ENCODE measurements at places on chromosomes 12 and 14.

DNA sequence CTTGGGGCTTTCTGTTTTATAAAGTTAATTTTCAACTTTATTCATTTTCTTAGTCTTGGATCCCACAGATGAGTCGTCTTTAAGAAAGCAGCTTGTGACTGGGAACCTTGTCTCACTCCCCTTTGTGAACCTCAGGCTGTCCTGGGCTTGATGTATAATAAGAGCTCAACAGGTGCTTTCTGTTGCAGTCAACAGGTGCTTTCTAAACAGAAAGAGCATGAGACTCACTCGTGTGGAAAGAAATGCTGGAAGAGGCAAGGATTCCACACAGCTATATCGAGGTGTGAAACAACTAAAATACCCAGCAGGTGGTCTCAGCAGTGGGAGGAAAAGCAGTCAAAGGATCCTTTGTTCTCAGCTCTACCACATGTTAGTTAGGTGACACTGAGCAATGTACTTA is 398.9 kb downstream of the EGLN3 start:
- DNase-seq = no peak

- DNase-seq = peak; percentile 80
Measured at GRCh38 chr12:124938587-124938986, 24.1 kb upstream of the UBC start.

GRCh38 chr12:109018296-109018695 is 2.6 kb downstream of the SVOP start:
- DNase-seq = no peak

- peak; percentile 92 for DNase-seq
Measured at GRCh38 chr12:122871851-122872780, 23.8 kb downstream of the VPS37B start.

DNA sequence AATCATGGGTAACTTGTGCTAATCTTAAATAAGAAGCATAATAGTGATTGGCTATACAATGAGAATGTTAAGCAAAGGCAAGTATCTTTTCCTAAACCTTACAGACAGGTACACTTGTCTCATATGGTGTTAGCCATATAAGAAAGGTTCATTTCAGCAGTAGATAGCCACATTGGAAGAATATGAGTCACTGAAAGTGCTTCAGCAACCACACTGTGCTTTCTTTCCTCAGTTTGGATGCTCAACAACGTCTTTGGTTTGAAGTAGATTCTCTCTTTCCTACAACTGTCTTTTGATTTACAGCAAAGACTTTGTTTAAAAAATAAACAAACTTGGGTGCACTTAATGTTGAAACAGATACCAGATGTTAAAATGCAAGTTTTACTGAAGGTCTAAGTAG is 8.9 kb downstream of the DDHD1 start:
- DNase-seq = no peak

- no peak for DNase-seq
Measured at GRCh38 chr14:46653031-46653755, 1.6 kb upstream of the RPL10L start.
